ENCODE measurements at places on chromosomes 16 and 17. TPM values are rescaled to one million over a fixed set of nuclear protein-coding genes. Genes with fewer than 3 reads are reported as not detected.

PDIA2 gene
- 2.1 TPM for total RNA-seq

DNA sequence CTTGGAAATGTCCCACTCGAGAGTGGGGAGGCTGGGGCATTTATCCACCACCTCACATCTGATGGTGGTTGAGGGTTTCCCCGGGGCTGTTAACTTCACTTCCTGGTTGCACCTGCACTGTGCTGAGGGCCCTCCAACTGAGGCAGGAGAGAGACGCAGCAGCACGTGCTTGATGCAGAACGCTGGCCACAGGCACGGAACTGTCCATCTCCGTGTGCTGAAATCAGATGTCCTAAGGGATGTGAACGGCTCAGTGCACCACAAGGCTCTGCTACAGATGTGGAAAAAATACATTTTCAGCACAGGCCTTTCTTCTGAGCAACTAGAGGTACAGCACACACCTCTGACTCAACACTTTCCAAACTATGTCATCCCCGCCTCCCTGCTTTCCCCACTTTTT is 114.8 kb upstream of the C16orf82 start:
- DNase-seq = no peak

DNA sequence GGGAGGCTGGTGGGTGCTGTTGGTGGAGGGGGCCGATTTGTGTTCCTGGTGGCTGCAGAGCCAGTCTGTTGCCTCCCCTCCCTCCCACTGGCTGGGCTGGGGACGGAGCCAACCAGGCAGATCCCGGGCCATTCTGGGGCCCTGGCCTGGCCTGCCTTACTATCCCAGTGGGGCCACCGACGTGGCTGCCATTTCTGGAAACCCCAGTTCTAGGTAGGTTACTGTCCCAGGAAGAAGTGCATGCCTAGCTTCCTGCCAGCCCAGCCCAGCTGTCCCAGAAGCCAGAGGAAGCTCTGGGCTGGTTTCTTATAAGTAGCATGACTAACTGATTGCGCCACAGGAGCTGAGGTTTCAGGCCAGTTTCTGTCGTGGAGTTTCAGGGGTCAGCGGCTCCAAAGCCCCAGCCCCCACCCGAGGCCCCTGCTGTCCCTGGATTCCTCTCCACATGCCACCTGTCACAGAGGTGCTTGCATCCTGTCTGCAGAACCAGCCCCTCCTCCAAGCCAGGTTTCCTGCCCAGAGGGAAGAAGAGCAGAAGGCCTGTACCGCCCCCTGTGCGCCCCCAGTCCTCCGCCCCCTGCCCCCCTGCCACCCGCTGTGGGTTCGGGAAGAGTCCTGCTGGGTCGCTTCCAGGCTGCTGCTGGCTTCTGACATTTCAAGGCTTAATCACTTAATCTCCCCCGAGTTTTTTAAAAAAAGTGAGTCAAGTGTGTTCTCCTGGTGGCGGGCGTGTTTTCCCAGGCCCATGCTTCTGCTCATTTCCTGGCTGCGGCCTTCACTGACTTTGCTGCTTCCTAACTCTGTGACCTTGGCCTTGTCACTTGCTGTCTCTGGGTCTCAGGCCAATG is 13.2 kb downstream of the IL4R start:
- DNase-seq = peak; percentile 93

GRCh38 chr16:10485698-10486382 is 94.6 kb downstream of the EMP2 start:
- no peak for DNase-seq

DNA sequence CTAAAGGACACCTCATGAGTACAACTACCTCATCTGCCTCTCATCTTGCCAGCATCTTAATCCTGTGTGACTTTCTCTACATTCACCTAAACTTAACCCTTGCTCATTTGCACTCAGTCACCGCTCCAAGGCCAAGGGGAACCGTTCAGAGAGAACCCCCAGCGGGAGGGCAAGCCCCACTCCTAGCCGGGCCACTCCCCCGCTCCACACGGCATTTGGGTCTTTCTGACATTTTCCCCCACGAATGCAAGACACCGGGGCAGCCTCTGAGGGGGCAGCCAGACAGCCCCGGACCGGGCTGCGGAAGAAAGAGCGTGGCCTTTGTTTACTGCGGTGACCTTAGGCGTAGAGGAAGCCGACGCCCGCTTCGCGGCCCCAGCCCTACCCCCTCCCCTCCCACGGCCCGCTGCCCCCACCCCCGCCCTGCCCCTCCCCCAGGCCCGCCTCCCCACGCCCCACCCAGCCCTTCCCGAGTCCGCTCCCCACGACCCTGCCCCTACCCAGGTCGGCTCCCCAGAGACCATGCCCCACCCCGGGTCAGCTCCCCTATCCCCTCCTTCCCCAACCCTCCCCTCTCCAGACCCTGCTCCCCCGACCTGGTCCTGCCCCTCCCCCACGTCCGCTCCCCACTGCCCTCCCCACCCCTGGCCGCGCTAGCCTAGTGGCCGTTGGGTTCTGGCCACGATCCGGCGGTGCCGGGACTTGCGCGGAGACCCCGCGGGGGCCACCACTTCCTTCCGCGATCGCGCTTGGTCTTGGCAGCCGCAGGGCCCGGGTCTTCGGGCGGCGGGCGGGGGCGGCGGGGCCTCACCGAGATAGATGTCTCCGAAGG is 789 bp downstream of the CSNK1D start:
- peak; percentile 96 for DNase-seq

GRCh38 chr16:56263711-56264608 is 72.7 kb downstream of the GNAO1 start:
- DNase-seq = no peak

DNA sequence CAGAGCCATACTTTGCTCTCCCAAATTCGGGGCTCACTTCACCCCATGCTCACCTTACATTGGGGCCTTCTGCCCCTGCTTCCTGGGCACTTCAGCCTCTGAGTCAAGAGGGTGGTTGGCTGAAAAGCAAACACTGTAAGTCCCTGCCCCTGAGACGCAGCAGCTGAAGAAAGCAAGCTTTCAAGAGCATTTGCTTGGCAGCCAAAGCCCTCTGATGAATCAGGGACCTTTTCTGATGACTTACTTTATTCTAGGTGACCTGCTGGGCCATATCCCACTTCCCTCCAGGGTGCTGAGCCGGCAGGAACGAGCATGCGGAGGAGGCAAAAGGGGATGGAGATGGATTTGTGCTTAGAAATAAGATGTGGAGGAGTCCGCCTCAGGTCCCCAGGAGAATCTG is 147.0 kb upstream of the TNRC6C start:
- DNase-seq = no peak

DNA sequence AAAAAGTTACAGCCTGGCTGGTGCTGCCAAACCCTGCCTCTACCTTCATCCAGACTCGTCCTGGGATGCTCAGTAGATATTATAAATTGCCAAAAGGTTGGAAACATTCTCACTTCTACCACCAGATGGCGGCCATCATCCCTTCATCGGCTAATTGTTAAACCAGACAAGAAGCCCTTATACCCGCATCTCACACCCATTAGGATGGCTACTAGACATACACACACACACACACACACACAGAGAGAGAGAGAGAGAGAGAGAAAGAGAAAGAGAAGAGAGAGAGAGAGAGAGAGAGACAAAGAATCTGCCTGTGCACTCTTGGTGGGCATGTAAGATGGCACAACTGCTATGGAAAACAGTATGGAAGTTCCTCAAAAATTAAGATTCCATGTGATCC is 15.0 kb upstream of the SCIMP start:
- DNase-seq = peak; percentile 83

DNA sequence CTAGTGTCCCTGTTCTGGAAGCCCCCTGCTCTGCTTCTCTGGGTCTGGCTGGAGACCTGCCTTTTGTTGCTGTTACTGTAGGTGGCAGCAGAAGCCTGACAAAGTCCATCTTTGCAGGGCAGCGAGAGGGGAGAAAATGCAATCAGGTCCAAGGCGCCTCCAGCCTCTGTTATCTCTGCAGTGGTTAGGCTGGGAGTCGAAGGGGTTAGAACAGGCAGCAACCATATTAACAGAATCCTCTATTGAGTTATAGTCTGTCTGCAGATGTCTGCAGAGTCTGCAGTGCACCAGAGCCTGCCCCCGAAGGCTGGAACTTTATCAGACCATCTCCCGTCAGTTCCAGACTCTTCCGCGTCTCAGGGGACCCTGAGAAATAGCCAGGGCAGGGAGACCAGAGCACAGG is 404.9 kb upstream of the EEF2KMT start:
- DNase-seq = peak; percentile 74
